Ovary (tissue), 10 donors: ENCODE measurements at places on chromosomes 12 and 14. TPM values are rescaled to one million over a fixed set of nuclear protein-coding genes. Genes with fewer than 3 reads are reported as not detected.
A peak's percentile ranks its signal among the peaks of the same experiment; 100 is the strongest.

DNA sequence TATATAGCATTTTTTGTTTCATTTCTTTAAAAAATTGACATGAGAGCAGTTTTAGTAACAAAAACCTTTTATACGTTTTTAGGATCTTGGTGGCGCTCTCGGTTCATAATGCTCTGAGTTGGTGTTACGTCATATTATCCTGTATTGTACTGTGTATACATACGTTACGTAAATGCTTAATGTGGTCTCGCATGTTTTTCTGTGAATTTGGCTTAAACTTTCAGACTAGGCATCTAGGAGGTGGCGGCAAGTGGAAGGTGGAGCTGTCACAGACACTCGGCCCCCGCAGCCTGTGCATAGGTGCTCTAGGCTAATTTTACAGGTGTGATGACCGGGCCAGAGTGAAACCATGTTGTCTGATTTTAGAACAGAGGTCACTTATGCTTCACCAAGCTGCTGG is 60.0 kb downstream of the PPP2R5C start:
- no peaks in the 10 kb centered on the region for H3K27me3 ChIP-seq
- H3K4me3 ChIP-seq = no peak overlapping the region
- H3K27ac ChIP-seq = no peak overlapping the region
- no peak for DNase-seq

- H3K36me3 ChIP-seq = no peaks in the 10 kb centered on the region
- no peaks in the 10 kb centered on the region for H3K27me3 ChIP-seq
- H3K27ac ChIP-seq = peak overlapping the region; percentile 55
- no peak for DNase-seq
These were observed 24.8 kb downstream of the NUAK1 start for GRCh38 chr12:106113824-106114446.

MVK gene
- total RNA-seq = 7.4 TPM

IRAK3 gene
- total RNA-seq = 5.2 TPM

GRCh38 chr12:116599285-116600136 is 40.3 kb downstream of the MAP1LC3B2 start:
- H3K4me1 ChIP-seq = peaks cover 27% of the 10 kb centered on the region
- peak overlapping the region; percentile 31 for H3K4me3 ChIP-seq
- peak overlapping the region; percentile 14 for H3K27ac ChIP-seq
- H3K36me3 ChIP-seq = no peaks in the 10 kb centered on the region
- no peaks in the 10 kb centered on the region for H3K27me3 ChIP-seq

CCDC197 gene
- total RNA-seq = not detected

DNA sequence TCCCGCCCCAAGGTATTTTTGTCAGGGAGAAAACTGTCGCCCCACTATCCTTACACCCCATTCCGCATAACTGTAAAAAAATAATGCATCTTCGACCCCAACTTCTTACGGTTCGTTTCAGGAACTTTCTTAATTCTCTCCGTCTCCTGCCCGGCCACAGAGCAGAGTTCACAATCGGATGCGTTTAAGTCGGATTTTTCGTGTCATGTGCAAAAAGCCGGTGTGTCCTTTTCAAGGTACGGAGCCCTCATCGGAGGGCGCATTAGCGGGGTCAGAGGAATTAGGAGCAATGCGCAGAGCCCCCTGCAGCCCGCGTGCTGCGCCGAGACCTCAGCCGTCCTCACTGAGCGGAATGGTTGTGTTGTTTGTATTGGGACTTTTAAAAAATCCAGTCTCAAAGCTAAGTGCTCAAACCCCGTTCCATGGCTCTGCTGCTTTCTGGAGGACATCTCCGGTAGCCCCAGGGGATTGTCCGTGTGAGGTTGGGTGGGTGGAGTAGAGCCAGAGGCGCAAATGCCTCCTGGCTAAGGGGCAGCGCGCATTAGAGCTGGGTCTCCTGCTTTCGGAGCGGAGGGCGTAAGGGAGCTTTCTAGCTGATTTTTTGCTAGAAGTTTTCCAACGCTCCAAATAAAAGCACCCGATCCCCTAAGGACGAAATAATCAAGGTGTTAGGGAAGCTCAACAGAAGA is 3.9 kb upstream of the GSC start:
- H3K27ac ChIP-seq = no peak overlapping the region
- no peaks in the 10 kb centered on the region for H3K36me3 ChIP-seq
- H3K4me3 ChIP-seq = no peak overlapping the region
- H3K4me1 ChIP-seq = peaks cover 4% of the 10 kb centered on the region
- DNase-seq = no peak

SERPINA9 gene
- not detected for total RNA-seq

SENP1 gene
- total RNA-seq = 28.9 TPM

KRT82 gene
- total RNA-seq = not detected

TSPAN31 gene
- total RNA-seq = 64.0 TPM

DNA sequence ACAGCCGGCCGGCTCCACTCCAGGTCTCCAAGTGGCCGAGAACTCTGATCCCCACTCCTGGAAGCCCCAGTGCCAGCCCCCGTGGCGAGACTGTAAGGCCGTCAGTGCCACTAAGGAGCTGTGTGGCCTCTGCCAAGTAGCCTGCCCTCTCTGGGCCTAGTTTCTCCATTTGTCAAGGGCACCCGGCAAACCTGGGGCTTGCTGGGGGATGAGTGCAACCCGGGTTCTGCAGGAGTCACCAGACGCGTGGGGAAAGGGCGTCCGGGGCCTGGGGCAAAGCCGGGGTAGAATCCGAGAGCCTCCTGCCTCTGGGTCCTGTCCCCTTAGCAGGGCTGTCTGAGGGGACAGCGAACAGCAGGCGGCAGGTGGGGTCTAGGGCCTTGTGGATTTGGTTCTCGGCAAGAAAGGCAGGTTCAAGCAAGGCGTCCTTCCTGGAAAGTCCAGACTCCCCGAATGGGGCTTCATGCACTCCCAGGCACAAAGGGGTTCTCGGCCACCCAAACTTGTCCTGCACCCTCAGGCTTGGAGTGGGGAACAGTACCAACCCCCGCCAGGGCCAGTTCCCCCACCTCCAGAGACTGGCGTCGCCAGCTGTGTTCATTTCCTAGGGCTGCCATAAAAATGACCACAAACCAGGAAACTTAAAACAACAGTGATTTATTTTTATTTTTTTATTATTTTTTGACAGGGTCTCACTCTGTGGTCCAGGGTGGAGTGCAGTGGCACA is 56.0 kb downstream of the NCOR2 start:
- H3K4me1 ChIP-seq = peaks cover 52% of the 10 kb centered on the region
- no peaks in the 10 kb centered on the region for H3K27me3 ChIP-seq
- no peak for DNase-seq
- no peaks in the 10 kb centered on the region for H3K36me3 ChIP-seq
- H3K4me3 ChIP-seq = no peak overlapping the region

- H3K27ac ChIP-seq = peak overlapping the region; percentile 80
- H3K27me3 ChIP-seq = no peaks in the 10 kb centered on the region
- no peaks in the 10 kb centered on the region for H3K36me3 ChIP-seq
- peaks cover 2% of the 10 kb centered on the region for H3K4me1 ChIP-seq
These were observed 499 bp upstream of the GXYLT1 start for GRCh38 chr12:42145197-42145549.
